ENCODE measurements at places on chromosomes 12 and 14.

- no peak for DNase-seq
Observed at GRCh38 chr12:89470741-89471509, 53.7 kb downstream of the GALNT4 start.

DNA sequence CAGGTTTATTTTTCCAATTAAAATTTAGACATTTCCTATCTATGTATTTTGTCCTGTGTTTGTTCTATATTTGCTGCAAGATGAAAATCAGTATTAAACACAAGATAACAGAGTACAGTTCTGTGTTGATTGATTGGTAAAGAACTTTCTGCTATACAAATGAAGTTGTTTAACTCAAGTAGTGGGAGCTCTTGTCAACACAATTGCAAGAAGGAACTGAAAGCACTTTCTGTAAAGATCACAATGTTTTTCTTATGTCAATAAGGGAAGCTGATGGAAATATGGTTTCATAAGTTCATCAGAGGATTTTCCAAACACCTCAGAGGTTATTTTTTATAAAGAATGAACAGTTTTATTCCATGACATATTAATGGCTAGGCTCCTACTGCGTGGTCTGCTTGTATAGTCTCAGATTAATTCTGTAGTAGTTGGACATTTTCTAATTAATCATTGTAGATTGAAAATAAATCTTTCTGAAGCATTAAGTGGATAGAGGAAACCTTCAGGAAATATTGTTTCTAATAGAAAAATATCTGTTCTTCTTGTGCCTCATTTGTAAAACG lies 379.5 kb downstream of the LRFN5 start:
- DNase-seq = no peak

DNA sequence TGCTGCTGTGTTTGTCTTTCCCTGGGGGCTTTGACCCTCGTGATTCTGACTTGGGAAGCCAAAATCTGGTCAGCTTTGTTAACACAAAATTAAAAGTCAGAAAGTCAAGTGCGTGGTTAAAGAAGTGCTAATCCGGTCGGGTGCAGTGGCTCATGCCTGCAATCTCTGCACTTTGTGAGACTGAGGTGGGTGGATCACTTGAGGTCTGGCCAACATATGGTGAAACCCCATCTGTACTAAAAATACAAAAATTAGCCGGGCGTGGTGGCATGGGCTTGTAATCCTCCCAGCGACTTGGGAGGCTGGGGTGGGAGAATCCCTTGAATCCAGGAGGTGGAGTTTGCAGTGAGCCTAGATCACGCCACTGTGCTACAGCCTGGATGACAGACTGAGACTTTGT lies 844.6 kb downstream of the VRK1 start:
- no peak for DNase-seq

DNA sequence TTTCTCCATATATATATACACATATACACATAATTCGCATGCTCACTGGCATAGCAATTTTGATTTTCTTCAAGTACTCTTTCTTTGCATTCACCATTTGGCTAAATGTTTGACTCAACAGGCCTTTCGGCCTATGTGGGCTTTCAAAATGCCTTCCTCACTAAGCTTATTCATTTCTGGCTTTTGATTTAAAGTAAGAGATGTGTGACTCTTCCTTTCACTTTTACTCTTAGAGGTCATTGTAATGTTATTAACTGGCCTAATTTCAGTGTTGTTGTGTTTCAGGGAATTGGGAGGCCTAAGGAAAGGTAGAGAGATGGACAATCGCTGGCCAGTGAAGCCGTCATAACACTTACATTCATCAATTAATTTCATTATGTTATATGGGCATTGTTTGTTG lies 14.5 kb upstream of the KLRD1 start:
- DNase-seq = no peak

GRCh38 chr12:53052419-53053217 lies 2.8 kb downstream of the TNS2 start:
- DNase-seq = no peak

DNA sequence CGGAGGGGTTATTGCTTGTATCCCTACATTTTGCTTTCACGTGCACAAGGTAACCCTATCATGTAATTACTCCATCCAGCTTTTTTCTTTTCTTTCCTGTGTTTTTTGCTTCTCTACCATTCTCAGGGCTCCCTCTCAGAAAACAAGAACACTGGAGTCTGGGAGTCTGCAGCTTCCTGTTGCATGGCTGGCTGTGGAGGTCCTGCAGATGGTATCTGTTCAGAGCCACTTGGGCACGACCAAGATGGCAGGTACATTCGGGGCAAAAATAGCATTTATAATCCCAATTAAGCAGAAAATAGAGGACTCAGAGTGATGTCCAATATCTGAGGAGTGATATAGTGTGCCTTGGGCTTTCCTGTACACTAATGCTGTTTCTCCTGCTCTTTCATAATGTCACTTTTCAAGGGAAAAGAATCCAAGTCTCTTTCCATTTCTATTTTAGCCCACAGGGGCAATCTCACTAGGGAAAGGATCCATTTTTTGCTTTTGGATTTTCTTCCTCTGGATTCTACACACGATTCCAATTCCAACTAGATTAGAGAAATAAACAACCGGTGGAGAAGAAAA lies 3.2 kb upstream of the NUMB start:
- no peak for DNase-seq

DNA sequence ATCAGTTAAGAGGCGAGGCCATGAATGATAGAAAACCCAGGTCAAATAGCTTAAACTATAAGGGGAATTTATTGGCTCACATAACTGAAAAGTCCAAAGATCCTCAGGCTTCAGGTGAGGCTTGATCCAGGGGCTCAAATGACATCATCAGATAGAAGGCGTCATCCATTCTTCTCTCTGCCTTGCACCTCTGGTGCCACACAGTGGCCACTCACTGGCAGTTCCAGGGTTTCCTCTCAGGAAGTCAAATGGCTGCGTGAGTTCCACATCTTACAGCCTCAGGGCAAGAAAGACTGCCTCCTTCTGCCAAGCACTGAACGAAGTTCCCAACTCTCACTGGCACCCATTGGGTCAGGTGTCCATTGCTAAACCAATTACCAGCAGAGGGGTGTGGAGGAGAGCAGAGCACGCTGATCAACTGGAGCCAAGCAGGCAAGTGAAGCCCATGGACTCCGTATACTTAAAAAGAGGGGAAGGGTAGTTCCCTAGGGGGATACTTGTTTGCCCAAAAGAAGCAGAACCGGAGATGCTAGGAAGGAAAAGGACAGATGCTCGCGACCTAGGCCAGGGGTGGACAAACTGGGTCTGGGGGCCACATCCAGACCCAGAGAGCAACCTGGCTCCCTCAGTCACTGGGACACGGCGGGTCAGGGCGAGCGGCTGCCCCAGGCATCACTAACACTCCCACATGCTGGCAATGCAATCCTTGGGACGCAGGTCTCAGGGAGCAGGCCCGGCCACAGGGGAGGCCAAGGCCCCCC lies 69.3 kb downstream of the SERPINA3 start:
- no peak for DNase-seq

DNA sequence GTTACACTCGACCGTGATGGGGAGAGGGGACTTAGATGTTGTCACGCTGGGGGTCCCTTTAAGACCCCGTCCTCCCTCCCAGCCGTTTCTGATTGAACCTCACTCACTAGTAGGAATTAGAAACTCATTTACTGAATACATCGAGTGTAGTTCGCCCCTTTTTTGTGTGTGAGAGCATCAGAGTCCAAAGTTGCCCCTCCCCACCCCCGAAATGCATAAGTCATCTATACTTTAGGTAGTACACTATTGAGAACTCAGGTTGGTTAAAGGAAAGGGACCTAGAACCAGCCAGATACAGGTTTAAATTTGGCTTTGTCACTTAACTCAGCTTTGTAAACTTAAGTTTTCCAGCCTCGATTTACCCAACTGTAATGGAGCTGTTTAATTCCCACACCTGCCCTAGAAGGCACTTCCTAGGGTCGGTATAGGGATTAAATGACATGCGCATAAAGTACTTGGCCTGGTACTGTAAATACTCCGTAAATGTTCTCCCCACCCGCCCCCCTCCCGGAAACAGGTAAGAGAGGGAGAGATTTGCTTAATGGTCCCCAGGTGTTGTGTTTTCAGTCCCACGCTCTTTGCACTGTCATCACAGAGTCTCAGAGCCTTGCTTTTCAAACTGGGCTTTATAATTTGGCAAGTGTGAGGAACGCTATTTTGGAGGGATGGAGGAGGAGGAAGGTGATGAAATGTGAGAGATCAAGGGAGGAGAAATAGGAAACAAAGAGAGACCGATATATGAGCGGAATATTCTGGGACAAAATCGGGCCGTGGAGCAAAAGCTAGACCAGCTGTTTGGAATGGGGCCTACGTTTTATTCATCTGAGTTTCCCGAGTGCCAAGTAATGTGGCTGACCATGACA lies 897 bp downstream of the SUDS3 start:
- DNase-seq = no peak

DNA sequence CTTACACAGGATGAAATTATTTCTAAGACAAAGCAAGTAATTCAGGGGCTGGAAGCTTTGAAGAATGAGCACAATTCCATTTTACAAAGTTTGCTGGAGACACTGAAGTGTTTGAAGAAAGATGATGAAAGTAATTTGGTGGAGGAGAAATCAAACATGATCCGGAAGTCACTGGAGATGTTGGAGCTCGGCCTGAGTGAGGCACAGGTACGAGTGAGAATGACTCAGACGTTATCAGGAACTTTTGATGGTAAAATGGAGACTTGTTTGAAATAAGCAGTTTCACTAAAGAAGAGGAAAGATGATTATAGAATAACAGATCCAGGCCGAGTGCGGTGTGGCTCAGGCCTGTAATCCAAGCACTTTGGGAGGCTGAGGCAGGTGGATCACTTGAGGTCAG lies 25.6 kb downstream of the KLC1 start:
- no peak for DNase-seq

DNA sequence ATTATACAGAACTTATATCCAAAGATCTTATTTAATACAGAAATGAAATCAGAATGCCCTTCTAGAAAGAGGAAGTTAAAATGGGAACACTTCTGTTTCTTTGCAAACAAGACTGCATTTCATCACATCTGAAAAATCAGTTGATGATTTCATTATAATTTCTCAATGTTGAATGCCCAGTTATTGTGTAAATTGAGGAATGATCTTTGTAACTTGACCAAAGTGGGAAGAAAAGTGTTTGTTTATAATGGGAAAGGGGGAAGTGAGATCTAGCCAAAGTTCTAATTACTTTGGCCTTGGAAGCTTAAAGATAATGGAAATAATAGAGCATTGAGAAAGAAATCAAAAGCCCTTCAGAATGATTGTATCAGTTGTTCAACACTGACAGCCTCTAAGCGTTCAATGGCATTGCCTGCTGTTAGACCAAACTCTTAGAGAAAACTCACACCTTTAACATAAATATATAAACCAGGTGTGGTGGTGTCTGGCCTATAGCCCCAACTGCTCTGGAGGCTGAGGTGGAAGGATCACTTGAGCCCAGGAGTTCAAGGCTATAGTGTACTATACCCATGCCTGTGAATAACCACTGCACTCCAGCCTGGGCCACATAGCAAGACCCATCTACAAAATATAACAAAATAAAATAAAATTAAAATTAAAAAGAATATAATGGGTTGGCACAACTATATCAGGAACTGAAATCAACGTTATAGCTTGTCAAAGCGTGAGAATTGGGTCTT lies 9.9 kb upstream of the LYZ start:
- no peak for DNase-seq

GRCh38 chr12:16150276-16150675 lies 127.2 kb downstream of the SLC15A5 start:
- DNase-seq = no peak

DNA sequence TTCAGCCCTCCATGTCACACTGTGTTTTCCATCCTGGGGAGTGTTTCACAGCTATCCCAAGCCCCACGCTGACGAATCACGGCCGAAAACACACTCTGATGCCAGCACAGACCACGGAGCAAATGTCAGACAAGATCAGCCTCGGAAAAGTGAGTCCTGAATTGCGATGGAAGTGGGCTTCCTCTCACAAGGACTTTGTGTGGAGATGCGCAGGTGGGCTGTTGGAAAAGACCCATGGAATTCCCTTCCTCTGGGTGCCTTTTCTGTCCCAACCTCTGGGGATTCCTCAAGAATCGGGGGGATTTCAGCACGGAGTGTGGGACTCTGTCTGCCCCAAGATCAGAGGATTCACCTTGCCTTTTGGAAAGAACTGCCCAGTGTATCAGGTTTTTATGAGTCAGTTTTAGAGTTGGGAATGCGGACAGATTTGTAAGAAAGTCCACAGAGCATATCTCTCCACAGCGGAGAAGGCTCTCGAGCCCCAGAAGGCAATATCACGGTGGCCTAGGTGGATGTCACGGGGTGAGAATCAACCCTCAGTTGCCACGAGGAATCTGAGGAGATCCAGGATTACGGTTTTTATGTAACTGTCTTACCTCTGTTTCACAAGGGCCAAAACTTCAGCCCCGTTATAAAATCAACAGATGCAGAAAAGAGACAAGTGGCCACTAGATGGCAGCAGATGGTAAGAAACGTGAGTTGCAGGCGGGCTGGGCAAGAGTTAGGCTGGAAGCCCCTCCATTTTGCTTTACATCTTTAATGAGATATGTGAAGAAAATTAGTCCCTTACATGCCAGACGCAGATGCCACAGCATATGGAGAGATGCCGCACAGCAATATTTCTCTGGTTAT lies 201.9 kb downstream of the DAD1 start:
- no peak for DNase-seq

- DNase-seq = no peak
Observed at GRCh38 chr12:32776258-32776657, 20.6 kb upstream of the YARS2 start.

GRCh38 chr12:130494736-130495135 lies 157.0 kb downstream of the PIWIL1 start:
- no peak for DNase-seq

DNA sequence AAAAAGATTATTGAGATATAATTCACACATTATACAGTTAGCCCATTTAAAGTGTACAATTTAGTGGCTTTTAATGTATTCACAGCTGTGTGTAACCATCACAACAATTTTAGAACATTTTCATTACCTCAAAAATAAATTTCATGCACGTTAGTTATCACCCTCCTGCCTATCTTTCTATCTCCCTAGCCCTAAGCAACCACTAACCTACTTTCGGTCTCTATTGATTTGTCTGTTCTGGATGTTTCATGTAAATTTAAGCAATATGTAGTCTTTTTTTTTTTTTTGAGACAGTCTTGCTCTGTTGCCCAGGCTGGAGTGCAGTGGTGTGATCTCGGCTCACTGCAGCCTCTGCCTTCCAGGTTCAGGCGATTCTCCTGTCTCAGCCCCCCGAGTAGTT lies 439.4 kb downstream of the PCNX1 start:
- DNase-seq = no peak

DNA sequence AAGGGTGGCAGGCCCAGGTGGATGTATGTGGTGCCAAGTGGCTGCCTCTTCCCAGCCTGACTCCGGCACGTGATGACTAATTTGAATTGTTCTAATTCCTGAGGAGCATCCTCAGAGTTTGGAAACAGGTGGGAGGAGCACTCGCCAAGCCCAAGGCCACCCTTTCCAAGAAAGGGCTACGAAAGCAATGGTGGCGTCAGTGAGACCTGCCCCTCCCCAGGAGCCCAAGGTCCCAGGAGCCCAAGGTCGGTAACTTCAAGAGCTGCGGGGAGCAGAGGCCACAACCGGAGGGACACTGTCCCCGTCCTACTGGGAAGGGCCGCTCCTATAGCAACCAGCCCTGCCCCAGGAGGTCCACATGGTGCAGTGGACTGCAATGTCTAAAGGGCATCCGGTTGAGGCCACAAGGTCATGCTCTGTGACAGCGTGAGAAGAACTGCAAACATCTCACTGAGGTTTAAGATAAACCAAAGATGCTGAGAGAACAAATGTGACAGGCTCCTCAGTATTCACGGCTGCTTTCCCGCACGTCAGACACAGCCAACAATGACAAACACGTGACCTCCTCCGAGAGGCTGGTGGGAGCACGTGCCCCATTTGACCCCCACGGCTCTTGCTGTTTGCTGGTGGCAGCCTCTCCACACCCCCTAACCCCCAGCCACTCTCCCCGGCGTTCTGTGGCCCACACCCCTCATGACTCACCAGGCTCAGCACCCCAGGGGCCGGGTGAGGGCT lies 79.6 kb downstream of the ITPK1 start:
- DNase-seq = no peak

All from stimulated activated CD4-positive, alpha-beta T cell treated with anti-CD3 and anti-CD28 coated beads, Interleukin-4, amount 100 ng/mL, for 48 hours (primary cell).